ENCODE measurements at places on chromosomes 13 and 19.
A peak's percentile ranks its signal among the peaks of the same experiment; 100 is the strongest.

- no peak for DNase-seq
These were observed 6.8 kb downstream of the GPC5 start for GRCh38 chr13:91405240-91405639.

- no peak for DNase-seq
These were observed 1243.5 kb downstream of the EFNB2 start for GRCh38 chr13:105291987-105292386.

DNA sequence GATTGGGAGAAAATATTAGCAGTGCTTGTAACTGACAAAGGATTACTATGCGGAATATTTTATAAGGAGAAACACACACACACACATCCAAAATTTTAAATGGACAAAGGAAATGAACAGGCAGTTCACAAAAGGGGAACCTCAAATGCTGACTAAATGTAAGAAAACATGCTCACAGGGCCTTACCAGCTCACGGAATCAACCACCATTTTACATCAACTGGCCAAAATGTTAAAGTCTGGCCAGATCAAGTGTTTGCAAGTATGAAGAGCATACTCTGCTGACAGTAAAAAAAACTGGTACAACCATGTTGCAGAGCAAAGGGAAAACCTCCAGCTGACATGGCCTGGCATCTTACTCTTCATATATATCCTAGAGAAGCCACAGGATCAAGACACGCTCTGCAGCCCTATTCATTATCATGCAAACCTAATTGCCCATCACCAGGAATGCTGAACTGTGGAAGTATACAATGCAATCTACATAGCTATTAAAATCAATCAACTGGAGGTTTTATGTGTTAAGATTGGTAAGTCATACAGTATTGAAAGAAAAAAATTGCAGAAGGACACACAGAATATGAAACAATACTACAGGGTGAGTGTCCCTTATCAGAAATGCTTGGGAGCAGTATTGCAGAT is 124.4 kb downstream of the RNF17 start:
- no peak for DNase-seq

- peak; percentile 23 for DNase-seq
These were observed 1.1 kb downstream of the ISYNA1 start for GRCh38 chr19:18436671-18437490.

- DNase-seq = no peak
These were observed 8.4 kb upstream of the KCTD12 start for GRCh38 chr13:76894401-76895110.

DNA sequence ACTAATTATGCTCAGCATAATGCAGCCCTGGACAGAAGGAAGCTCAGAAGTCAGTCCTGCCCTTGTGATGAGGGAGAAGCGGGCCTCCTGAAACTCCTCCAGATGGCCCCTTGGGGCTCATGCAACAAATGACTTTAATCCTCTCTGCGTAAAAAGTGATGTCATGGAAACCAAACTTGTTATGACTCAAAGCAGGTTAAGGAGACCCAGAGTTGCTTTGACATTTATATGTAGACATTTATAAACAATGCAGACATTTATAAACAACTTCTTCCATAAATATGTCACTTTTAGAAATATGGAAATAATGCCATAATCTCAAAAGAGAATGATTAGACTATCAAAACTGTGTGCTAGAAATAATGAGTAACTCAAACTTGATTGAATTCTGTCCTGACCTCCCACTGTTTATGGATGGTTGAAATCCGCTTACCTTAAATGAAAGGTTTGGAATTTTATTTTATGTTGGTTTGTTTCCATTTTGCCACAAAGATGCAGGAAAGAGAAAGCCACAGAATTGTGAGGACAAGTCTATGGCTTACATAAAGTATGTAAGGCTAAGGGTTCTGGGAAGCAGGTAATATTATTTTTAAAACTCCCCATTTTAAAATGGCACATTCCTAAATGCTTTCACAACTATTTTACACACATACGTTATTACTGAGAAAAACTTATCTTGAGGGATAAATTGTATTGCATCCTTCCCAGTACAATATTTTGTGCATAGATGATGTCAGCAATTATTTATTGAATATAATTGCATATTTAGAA is 73.7 kb downstream of the CYSLTR2 start:
- DNase-seq = no peak

GRCh38 chr19:19619181-19619848 is 828 bp upstream of the PBX4 start:
- no peak for DNase-seq

DNA sequence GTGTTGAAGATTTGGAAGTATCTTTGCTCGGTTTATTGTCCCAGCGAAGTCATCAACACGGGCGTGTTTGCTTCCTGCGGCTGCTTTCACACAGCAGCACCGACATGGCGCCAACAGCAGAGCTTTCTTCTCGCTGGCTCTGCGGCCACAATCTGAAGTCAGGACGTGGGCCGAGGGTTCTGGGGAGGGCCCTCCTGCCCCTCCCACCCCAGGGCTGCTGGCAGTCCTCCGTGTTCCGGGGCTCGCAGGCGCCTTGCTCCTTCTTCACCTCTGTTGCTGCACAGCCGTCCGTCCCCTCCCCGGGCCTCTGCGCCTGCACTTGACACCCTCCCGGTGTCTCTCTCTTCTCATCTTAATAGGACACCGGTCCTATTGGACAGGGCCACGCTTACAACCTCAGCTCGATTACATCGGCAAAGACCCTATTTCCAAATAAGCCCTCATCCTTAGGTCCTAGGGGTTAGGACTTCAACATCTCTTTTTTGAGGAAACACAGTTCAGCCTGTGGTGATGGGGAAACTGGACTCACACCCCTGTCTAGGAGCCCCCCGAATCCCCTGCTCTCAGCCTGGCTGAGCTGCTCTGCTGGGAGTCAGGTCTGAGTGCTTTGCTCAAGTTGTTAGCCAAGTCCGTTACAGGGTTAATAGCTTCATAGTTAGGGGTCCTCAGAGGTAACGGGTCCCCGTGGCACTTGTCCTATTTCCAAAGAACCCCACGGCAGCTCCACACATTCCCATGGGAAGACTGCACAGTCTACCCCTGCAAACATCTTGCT is 2.7 kb upstream of the TEX29 start:
- no peak for DNase-seq

- peak; percentile 63 for DNase-seq
These were observed 3.4 kb upstream of the PRAM1 start for GRCh38 chr19:8505680-8506401.

DNA sequence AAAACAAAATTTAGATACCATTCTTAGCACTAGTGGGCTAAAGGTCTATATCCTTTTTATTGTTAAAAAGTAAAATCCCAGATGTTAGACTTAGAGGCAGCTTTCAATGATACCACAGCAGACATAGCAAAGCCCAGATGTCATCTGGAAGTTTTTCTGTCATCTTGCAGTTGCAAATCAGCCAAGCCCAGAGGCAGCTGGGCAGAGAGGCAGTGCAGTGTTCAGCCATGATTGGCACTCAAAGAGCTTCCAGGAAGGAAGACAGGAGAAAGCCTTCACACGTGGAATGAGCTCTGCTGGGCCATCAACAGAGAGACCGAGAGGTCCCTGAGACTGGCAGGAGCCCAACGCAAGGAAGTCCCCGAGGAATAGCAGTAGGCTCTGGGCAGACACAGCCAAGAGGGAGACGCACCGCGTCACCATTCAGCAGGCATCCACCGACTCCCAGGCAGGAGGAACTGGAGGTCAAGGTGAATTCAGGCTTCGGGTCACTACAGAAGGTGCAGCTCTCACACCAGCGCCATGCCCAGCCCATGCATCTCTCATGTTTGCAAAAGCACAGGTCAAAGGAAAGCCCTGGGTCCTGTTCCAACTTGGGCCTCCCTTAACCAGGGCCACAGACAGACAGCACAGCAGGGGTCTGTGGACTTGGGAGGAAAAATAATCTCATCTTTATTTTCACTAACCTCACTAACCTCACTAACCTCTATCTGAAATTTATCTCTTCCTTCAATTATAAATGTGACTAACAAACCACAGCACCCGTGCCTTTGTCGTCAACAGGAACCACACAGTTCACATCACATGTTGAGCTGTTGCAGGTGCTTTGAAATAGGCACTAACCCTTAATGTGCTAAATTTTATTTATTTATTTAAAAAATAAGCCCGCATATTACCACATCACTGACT is 54.9 kb downstream of the TUBGCP3 start:
- no peak for DNase-seq

DNA sequence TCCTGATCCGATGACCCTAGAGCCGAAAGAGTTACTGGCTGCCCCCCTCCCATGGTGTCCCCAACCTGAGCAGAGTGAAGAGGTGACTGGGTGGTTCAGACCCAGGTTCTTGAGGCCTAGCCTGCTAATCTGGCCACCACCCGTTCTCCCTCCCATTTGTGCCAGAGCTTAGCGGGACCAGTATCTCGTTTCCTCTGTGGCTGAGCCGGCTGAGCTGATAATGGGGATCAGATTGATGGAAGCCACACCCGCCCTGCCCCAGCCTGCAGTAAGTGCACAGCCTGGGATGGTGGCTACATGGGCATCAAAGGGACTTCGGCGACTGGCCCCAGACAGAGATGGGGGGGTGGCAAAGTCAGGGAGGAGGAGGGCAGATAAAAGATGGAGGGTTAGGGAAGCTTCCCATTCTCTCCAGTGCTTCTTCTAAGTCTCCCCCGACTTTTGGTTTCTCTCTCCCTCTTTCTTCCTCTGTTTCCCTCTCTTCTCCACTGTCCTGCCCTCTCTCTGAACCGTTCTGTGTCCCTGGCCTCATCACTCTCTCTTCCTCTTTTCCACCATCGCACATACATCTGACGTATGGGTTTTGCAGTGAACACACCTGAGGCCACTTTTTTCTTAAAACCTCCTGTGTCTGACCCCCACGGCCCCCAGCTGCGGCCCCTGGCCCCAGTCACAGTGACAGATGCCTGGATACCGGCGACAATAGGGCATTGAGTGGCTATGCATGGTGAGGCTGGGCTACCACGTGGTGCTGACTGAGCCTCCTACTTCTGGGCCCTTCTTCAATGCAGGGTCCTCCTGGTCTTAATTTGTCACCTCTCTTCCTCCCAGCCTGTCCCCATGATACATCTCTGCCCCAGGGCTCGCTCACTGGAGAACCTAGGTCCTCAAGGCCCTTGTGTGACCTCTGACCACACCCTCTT is 2.4 kb downstream of the ELAVL3 start:
- DNase-seq = no peak

DNA sequence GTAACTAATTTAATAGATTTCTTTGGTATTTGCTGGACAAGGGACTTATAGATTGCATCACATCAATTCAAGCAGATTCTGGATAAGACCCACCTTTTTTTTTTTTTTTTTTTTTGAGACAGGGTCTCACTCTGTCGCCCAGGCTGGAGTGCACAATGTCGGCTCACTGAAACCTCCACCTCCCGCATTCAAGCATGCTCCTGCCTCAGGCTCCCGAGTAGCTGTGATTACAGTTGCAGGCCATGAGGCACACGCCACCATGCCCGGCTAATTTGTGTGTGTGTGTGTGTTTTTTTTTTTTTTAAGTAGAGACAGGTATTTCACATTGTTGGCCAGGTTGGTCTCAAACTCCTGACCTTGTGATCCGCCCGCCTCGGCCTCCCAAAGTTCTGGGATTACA is 4.2 kb upstream of the PRODH2 start:
- no peak for DNase-seq

DNA sequence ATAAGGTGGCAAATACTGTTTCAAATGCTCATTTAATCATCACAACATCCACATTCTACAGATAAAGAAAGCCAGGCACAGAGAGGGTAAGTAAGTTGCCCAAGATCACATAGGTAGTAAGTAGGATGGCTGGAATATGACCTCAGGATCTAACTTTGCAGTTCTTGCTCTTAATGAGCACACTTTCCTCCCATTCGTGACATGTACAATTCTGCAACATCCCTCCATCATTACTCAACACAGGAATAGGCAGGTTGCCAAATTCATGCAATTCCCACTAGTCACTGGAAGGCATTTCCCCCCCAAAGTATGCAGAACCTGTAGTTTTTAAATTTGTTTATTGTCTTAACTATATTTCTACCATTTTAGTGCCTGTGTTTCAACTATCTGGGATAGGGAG is 109.2 kb downstream of the OLFM4 start:
- DNase-seq = no peak

DNA sequence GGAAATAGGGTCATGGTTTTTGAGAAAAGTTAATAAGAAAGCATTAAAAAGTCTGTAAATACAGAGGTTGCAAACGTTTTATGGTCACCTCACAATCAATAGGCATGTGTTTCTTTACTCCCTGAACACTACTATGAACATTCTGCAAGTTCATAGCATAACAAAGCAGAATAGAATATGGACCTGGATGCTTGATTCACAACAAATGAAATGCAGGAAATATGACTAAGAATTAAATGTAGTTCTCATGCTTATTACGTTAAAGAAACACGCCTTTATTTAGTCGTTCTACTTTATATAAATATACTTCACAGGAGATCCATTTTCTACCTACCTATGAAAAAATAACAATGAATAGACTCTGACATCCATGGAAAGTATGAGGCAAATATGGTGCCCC is 344.0 kb downstream of the KCTD12 start:
- no peak for DNase-seq

GRCh38 chr13:25707726-25708125 is 336.0 kb downstream of the ATP8A2 start:
- DNase-seq = no peak

- no peak for DNase-seq
These were observed 1.3 kb upstream of the INTS6 start for GRCh38 chr13:51453959-51454703.

DNA sequence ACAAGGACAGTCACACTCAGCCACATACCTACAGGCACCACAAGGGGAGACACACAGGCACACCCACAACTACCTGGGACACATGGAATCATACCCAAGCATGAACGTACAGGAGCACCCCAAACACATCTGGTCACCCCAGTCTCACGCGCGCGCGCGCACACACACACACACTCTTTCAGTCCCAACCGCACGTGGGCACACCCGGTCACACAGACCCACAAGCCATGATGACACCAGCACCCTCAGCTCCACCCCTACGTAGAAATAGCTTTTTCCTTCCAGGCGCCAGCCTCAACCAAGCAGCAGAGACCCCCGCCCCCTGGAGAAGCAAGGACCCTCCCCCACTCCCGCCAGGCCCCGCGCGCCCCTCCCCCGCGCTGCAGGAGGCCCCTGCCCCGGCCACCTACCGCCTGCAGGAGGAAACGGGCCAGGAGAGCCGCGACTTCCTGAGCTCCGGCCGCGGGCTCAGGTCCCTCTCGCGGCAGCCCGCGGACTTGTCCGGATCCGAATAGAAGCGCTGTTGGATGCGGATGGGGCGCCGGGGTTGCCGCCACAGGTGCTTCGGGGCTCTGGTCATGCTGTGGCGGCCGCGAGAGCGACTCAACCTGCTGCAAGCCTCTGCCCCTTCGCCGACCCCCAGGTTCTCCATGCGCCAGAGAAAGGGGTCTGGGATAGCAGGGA is 6.4 kb upstream of the PDE4C start:
- no peak for DNase-seq

DNA sequence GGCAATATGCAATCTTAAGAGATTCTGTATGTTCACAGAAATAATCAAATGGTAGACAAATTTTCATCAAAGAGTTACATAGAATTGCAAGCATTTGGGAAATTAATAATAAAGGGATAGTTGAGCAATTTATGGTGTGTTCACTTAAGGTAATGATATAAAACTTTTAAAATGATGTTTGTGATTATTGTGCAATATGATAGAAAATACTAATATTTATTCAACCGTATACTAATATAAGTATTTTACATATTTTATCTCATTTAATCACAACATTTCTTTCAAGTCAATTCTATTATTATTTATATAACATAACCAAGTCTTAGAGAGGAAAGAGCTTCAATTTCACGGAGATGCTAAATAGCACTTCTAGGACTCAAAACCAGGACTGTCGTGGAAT is 716.8 kb upstream of the MIR17HG start:
- DNase-seq = no peak

Measured in hypothalamus (tissue), 51 donors.